Effector memory CD4-positive, alpha-beta T cell (primary cell): ENCODE measurements at places on chromosomes 7 and 10.

DNA sequence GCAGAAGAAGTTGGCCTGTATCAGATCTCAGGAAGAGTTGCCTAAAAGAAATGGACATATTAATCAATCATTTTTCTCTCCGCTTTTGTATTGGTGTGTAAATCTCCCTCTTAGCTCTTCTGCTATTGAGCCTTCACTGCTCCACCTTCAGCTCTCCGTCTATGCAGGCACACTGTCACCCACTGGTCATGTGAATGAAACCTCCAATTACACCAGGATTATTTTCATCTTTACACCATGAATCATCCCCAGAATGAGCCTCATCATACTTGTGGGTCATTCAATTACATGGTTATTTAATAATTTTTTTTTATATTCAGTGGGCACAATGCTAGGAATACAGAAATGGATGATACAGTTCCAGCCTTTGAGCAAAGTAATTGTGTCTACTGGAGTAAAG is 92.6 kb downstream of the LRRC4 start:
- H3K36me3 ChIP-seq = peaks cover 5% of the 10 kb centered on the region
- no peak overlapping the region for H3K4me3 ChIP-seq
- H3K4me1 ChIP-seq = no peaks in the 10 kb centered on the region
- DNase-seq = no peak

DNA sequence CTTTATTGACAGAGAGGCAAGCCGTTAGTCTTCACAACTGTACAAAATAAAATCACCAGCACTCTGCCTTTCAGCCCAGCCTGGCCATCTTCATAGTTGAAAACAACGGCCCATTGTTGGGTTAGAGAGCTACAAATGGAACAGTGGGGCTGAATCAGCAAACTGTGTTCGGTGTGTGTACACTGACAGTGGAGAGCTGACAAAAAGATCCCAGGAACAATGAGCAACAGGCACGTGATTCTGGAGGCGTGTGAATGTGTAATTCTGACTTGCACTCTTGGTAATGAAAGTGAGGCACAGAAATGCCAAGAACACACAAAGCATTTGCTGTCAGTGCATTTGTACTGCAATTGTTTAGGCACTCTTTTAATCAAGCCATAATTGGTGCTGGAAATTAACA is 303.7 kb downstream of the WDR11 start:
- no peak overlapping the region for H3K27ac ChIP-seq
- no peaks in the 10 kb centered on the region for H3K36me3 ChIP-seq
- H3K4me1 ChIP-seq = no peaks in the 10 kb centered on the region
- DNase-seq = no peak
- no peak overlapping the region for H3K4me3 ChIP-seq

DNA sequence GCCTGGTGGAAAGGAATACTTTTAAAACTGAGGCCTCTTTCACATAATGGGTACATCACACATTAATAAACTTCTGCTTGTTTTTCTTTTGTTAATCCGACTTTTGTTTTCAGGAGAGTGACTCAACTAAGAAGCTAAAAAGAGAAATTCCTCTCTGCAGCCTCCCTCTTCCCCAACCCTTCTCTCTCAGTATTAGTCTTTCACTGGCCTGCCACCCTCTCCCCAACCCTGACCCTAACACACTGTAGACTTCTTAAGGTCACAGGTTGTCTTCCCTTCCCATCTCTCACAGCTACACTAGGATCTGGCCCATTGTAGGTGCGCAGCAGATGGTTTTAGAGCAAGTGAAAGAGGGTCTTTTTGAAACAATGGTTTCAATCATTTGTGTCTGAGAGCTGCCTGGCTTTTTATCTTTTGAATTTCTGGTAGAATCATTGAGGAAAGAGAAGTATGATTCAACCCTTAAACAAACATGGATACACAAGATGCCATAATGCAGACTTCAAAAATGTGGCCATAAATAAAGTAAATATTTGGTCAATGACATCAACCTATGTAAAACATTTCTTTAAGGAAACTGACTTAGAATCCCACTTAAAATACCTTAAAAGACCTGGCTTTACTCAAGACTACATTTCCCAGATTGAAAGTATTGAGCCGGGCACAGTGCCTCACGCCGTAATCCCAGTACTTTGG is 17.9 kb upstream of the FFAR4 start:
- H3K4me3 ChIP-seq = no peak overlapping the region
- no peaks in the 10 kb centered on the region for H3K4me1 ChIP-seq
- no peak for DNase-seq
- no peaks in the 10 kb centered on the region for H3K36me3 ChIP-seq

DNA sequence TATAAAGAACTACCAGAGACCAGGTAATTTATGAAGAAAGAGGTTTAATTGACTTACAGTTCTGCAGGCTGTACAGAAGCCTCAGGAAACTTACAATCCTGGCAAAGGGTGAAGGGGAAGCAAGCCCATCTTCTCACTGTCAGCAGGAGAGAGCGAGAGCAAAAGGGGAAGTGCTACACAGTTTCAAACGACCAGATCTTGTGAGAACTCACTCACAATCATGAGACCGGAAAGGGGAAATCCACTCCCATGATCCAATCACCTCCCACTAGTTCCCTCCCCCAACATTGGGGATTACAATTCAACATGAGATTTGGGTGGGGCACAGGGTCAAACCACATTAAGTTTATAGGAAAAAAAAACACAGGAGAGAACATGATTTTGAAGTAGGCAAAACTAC is 222.1 kb upstream of the SHH start:
- no peak for DNase-seq
- H3K27me3 ChIP-seq = no peaks in the 10 kb centered on the region
- H3K36me3 ChIP-seq = no peaks in the 10 kb centered on the region

- DNase-seq = no peak
- no peak overlapping the region for H3K4me3 ChIP-seq
- no peaks in the 10 kb centered on the region for H3K4me1 ChIP-seq
Observed at GRCh38 chr7:153084278-153084677, 324.7 kb downstream of the ACTR3B start.

- H3K4me1 ChIP-seq = peaks cover 21% of the 10 kb centered on the region
- H3K4me3 ChIP-seq = peak overlapping the region; percentile 90
- no peaks in the 10 kb centered on the region for H3K27me3 ChIP-seq
- H3K27ac ChIP-seq = peak overlapping the region; percentile 78
Observed at GRCh38 chr10:130137090-130137448, 878 bp downstream of the GLRX3 start.

- DNase-seq = peak; percentile 28
- no peaks in the 10 kb centered on the region for H3K27me3 ChIP-seq
Observed at GRCh38 chr10:92747600-92747999, 57.8 kb downstream of the HHEX start.

GRCh38 chr7:156963472-156963871 is 14.0 kb downstream of the NOM1 start:
- H3K4me1 ChIP-seq = no peaks in the 10 kb centered on the region
- H3K4me3 ChIP-seq = no peak overlapping the region

- no peak overlapping the region for H3K4me3 ChIP-seq
- DNase-seq = no peak
- H3K36me3 ChIP-seq = no peaks in the 10 kb centered on the region
- H3K27ac ChIP-seq = no peak overlapping the region
- no peaks in the 10 kb centered on the region for H3K27me3 ChIP-seq
Observed at GRCh38 chr7:127504715-127505114, 80.7 kb downstream of the GCC1 start.

DNA sequence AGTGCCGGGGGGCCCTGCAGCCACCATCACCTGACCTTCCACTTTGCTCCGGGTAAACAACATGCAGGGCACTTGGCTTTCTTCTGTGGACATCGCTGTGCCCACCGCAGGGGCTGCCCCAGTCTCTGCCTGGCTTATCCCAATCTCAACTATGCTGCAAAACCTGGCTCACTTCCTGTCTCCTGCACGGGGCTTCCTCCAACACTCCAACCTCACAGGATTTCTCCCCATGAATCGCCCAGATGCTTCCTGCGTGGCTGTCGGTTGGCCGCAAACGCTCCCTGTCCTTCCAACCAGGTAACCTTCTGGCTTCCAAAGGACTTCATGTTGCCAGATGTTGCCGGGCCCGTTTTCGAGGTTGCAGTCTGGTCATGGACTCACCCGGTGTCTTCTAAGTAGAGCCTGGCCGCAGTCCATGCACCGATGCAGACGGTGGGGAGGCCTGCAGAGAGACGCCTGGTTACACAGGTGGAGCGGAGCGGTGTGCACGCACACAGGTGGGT is 109.0 kb downstream of the VIPR2 start:
- no peaks in the 10 kb centered on the region for H3K36me3 ChIP-seq
- DNase-seq = no peak
- no peak overlapping the region for H3K27ac ChIP-seq
- peaks cover 9% of the 10 kb centered on the region for H3K27me3 ChIP-seq
- peaks cover 3% of the 10 kb centered on the region for H3K4me1 ChIP-seq

GRCh38 chr7:78769481-78770101 is 683.9 kb downstream of the MAGI2 start:
- H3K36me3 ChIP-seq = no peaks in the 10 kb centered on the region
- H3K4me1 ChIP-seq = no peaks in the 10 kb centered on the region
- DNase-seq = no peak
- no peak overlapping the region for H3K27ac ChIP-seq

- no peak overlapping the region for H3K27ac ChIP-seq
- DNase-seq = peak; percentile 12
- H3K4me3 ChIP-seq = no peak overlapping the region
- no peaks in the 10 kb centered on the region for H3K4me1 ChIP-seq
- no peaks in the 10 kb centered on the region for H3K27me3 ChIP-seq
Observed at GRCh38 chr7:155482511-155483183, 24.7 kb downstream of the EN2 start.

- H3K27me3 ChIP-seq = no peaks in the 10 kb centered on the region
- no peaks in the 10 kb centered on the region for H3K4me1 ChIP-seq
- H3K36me3 ChIP-seq = peaks cover 51% of the 10 kb centered on the region
- no peak overlapping the region for H3K4me3 ChIP-seq
Observed at GRCh38 chr10:110512461-110513187, 14.9 kb downstream of the DUSP5 start.

- no peaks in the 10 kb centered on the region for H3K4me1 ChIP-seq
- DNase-seq = no peak
- H3K27me3 ChIP-seq = no peaks in the 10 kb centered on the region
Observed at GRCh38 chr10:96448021-96448457, 65.7 kb downstream of the TLL2 start.

DNA sequence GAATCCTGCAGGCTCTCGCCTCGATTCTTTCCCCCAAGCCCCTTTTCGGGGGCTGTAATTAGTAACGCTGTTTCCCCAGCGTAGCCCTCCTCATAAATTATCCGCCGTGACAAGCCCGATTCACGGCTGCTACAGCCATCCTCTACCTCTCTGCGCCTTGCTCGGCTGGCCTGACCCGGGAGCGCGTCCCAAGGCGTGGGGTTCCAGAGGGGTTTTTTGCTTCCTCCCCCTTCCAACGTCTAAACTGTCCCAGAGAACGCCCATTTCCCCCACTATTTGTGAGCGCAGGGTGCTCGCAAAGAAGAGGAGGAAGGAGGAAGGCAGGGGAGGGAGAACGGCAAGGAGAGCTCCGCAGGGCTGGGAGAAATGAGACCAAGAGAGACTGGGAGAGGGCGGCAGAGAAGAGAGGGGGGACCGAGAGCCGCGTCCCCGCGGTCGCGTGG is 880 bp downstream of the HOXA5 start:
- H3K36me3 ChIP-seq = no peaks in the 10 kb centered on the region
- no peak for DNase-seq
- peaks cover 19% of the 10 kb centered on the region for H3K27me3 ChIP-seq
- no peak overlapping the region for H3K27ac ChIP-seq
- no peak overlapping the region for H3K4me3 ChIP-seq

GRCh38 chr7:128406314-128407232 is 3.2 kb downstream of the IMPDH1 start:
- no peaks in the 10 kb centered on the region for H3K27me3 ChIP-seq
- peaks cover 42% of the 10 kb centered on the region for H3K4me1 ChIP-seq

GRCh38 chr7:43454936-43455518 is 127.9 kb upstream of the STK17A start:
- H3K4me3 ChIP-seq = no peak overlapping the region
- no peak for DNase-seq
- H3K36me3 ChIP-seq = no peaks in the 10 kb centered on the region
- no peaks in the 10 kb centered on the region for H3K27me3 ChIP-seq
- H3K4me1 ChIP-seq = no peaks in the 10 kb centered on the region
- H3K27ac ChIP-seq = no peak overlapping the region

DNA sequence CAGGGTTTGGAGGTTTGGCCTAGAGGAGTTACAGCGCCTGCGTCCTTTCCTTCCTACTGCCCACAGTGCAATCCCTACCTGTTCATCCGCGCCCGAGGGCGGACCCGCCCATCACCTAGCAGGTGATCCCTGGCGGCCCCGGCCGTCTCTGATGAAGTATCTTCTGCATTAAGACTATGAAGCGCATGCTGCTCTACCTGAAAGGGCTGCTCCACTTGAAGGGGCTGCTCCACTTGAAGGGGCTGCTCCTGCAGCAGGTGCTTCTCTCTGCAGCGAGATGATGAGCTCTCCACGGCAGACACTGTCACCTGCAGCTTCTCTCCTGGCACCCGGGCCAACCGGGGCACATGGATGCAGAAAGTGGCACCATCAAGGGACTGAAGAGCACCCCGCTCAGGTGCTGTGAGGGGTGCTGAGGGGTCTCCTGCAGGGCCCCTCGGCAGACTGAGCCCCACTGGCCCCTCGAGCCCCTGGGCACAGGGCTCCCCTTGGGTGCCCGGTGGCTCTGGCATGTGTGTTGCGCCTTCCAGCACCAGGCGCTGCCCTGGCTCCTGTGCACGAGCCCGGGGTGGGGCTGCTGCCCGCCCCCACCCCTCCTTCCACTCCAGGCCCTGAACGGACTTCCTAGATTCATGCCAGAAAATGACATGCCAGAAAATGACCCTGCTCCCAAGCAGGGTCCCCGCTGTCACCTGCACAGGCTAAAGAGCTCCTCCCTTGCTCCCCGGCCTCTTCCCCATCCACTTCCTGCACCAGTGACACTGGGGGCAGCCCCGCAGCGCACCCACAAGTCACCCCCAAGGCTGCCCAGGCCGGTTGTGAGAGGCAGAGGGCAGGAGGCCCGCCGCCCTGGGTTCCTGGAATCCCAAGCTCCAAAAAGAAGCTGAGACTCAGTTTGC is 29.4 kb downstream of the WDR86 start:
- no peak overlapping the region for H3K4me3 ChIP-seq
- peaks cover 30% of the 10 kb centered on the region for H3K36me3 ChIP-seq
- peaks cover 21% of the 10 kb centered on the region for H3K4me1 ChIP-seq
- no peaks in the 10 kb centered on the region for H3K27me3 ChIP-seq
- H3K27ac ChIP-seq = peak overlapping the region; percentile 64

GRCh38 chr10:103836861-103837260 is 18.5 kb downstream of the SH3PXD2A start:
- no peak for DNase-seq
- no peaks in the 10 kb centered on the region for H3K36me3 ChIP-seq
- H3K27me3 ChIP-seq = no peaks in the 10 kb centered on the region
- H3K4me3 ChIP-seq = no peak overlapping the region
- no peaks in the 10 kb centered on the region for H3K4me1 ChIP-seq

GRCh38 chr7:105439174-105439893 is 50.6 kb upstream of the SRPK2 start:
- no peak overlapping the region for H3K27ac ChIP-seq
- H3K4me3 ChIP-seq = no peak overlapping the region
- H3K36me3 ChIP-seq = no peaks in the 10 kb centered on the region
- no peaks in the 10 kb centered on the region for H3K27me3 ChIP-seq

DNA sequence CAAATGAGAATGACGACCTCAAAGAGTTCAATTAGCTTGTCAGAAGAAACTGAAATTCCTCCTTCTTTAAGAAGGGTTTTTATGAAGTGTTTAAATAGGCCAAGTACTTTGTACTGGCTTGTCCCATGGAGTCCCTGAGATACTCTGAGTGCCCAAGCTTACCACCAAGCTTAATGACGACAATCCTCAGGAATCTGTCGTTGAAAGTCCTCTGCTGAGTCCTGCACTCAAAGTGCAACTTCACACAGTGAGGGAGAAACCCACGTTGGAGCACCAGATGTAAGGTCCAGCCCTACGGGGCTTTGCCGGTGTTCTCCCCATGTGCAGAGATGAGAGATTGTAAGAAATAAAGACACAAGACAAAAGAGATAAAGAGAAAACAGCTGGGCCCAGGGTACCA is 42.8 kb upstream of the AKR1C2 start:
- H3K27me3 ChIP-seq = no peaks in the 10 kb centered on the region
- H3K36me3 ChIP-seq = no peaks in the 10 kb centered on the region
- H3K27ac ChIP-seq = no peak overlapping the region
- no peak for DNase-seq
- H3K4me1 ChIP-seq = no peaks in the 10 kb centered on the region
- no peak overlapping the region for H3K4me3 ChIP-seq
